Progenitor cell of endocrine pancreas (in vitro differentiated cells): ENCODE measurements at places on chromosomes 1 and 21. TPM values are rescaled to one million over a fixed set of nuclear protein-coding genes. Genes with fewer than 3 reads are reported as not detected.

LENEP gene
- total RNA-seq: 0.84 TPM in 2 replicates

TMEM201 gene
- 24.5 and 24.6 TPM in 2 replicates for total RNA-seq

PGBD5 gene
- total RNA-seq: 12.6 and 16.2 TPM in 2 replicates

COL6A2 gene
- 32.0 and 38.6 TPM in 2 replicates for total RNA-seq

SUSD4 gene
- total RNA-seq: 4.7 and 6.0 TPM in 2 replicates

DCDC2B gene
- total RNA-seq: not detected in 2 replicates

DENND2C gene
- total RNA-seq: 10.4 and 10.6 TPM in 2 replicates

RBP7 gene
- total RNA-seq: 0.55 and 0.65 TPM in 2 replicates

SLC27A3 gene
- 29.5 and 36.6 TPM in 2 replicates for total RNA-seq

OPRD1 gene
- 0.67 and 0.71 TPM in 2 replicates for total RNA-seq

C1orf210 gene
- 31.4 and 34.3 TPM in 2 replicates for total RNA-seq

CELA3A gene
- 1.5 and 3.1 TPM in 2 replicates for total RNA-seq

ESPN gene
- total RNA-seq: 49.5 and 54.0 TPM in 2 replicates

USH2A gene
- total RNA-seq: 0.55 and 0.78 TPM in 2 replicates

CGN gene
- total RNA-seq: 127 and 128 TPM in 2 replicates

MYOG gene
- total RNA-seq: not detected in 2 replicates

NGF gene
- total RNA-seq: 1.8 and 2.2 TPM in 2 replicates

GADD45A gene
- total RNA-seq: 47.7 and 56.2 TPM in 2 replicates

RAB3B gene
- 86.2 and 87.1 TPM in 2 replicates for total RNA-seq

LCE2A gene
- total RNA-seq: not detected in 2 replicates

VAMP4 gene
- total RNA-seq: 8.9 and 10.1 TPM in 2 replicates

FAM177B gene
- total RNA-seq: not detected in 2 replicates

TSPAN1 gene
- 4.5 and 8.1 TPM in 2 replicates for total RNA-seq

LDLRAD2 gene
- total RNA-seq: 0.55 and 0.77 TPM in 2 replicates

ELAPOR1 gene
- total RNA-seq: 10.6 and 14.6 TPM in 2 replicates

CTTNBP2NL gene
- 46.0 and 48.4 TPM in 2 replicates for total RNA-seq

GRHL3 gene
- 4.9 and 5.7 TPM in 2 replicates for total RNA-seq

ETV3L gene
- total RNA-seq: 0.67 and 0.72 TPM in 2 replicates

MYOM3 gene
- 0.62 and 0.84 TPM in 2 replicates for total RNA-seq

ADORA3 gene
- not detected in 2 replicates for total RNA-seq

CPLANE2 gene
- total RNA-seq: 14.8 and 16.5 TPM in 2 replicates

SCAF4 gene
- 60.0 and 65.5 TPM in 2 replicates for total RNA-seq
